ENCODE measurements at places on chromosomes 6 and 20.

- no peak for DNase-seq
Observed at GRCh38 chr20:37693242-37693634, 592 bp upstream of the CTNNBL1 start.

DNA sequence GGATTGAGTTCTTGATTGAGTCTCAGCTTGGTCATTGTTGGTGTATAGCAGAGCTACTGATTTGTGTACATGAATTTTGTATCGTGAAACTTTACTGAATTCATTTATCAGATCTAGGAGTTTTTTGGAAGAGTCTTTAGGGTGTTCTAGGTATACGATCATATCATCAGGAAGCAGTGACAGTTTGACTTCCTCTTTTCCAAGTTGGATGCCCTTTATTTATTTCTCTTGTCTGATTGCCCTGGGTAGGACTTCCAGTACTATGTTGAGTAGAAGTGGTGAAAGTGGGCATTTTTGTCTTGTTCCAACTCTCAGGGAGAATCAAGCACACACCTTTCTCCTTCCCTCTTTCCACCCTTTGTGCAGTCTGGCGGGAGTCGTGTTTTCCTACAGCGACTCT, 26.4 kb downstream of the RPP40 start:
- DNase-seq = no peak

DNA sequence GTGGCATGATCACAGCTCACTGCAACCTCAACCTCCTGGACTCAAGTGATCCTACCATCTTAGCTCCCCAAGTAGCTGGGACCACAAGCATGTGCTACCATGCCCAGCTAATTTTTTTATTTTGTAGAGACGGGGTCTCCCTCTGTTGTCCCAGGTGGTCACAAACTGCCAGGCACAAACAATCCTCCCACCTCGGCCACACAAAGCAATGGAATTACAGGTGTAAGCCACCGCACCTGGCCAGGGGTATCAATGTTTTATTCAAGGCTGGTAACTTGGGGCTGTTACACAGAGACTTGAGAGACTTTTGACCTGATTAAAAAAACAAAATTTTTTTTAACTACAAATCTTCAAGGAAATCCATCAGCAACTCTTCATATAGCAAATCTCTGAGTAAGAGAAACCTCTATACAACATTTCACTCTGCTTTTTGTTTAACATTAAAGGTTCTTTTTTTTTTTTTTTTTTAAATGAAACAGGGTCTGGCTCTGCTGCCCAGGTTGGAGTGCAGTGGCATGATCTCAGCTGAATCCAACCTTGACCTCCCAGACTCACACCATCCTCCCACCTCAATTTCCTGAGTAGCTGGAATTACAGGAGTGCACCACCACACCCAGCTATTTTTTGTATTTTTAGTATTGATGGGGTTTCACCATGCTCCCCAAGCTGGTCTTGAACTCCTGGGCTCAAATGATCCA, 5.9 kb downstream of the EIF2S2 start:
- DNase-seq = no peak

DNA sequence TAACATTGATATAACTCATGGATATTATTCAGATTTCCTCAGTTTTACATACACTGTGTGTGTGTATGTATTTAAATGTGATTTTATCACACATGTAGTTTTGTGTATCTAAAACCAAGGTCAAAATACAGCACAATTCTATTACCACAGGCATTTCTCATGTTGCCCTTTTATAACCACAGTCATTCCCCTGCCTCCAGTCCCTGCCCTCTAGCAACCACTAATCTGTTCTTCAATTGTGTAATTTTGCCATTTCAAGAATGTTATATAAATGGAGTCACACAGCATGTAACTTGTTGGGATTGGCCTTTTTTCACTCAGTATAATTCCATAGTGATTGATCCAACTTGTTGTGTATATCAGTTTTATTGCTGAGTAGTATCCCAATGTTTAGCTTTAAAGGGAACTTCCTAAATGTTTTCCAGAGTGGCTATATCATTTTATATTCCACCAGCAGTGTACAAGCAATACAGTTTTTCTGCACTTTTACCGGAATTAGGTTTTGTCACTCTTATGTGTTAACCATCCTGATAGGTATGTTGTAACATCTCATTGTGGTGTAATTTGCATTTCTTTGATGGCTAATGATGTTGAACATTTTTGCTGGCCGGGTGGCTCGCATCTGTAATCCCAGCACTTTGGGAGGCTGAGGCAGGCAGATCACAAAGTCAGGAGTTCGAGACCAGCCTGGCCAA, 338.2 kb downstream of the SOX4 start:
- no peak for DNase-seq

GRCh38 chr20:9889270-9889981, 50.5 kb upstream of the PAK5 start:
- DNase-seq = no peak

DNA sequence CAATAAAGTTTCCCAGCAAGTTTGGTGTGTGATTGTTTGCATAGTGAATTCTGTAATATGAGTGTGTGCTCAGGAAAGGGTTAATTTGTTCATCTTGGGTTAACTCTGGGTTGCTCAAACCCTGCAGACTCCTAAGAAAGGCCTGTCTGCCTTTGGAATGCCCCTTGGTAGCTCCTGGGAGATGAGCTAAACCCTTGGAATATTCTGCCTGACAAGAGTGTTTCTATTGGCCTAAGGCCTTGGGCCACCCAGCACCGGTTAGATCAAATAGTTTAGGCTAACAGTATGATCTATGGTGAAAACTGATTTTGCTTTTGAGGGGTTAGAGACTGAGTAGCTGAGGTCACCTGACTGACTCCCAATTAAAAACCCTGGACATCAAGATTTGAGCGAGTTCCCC, 248.3 kb downstream of the GRM1 start:
- no peak for DNase-seq

GRCh38 chr6:91132461-91132860, 545.6 kb upstream of the MAP3K7 start:
- no peak for DNase-seq

DNA sequence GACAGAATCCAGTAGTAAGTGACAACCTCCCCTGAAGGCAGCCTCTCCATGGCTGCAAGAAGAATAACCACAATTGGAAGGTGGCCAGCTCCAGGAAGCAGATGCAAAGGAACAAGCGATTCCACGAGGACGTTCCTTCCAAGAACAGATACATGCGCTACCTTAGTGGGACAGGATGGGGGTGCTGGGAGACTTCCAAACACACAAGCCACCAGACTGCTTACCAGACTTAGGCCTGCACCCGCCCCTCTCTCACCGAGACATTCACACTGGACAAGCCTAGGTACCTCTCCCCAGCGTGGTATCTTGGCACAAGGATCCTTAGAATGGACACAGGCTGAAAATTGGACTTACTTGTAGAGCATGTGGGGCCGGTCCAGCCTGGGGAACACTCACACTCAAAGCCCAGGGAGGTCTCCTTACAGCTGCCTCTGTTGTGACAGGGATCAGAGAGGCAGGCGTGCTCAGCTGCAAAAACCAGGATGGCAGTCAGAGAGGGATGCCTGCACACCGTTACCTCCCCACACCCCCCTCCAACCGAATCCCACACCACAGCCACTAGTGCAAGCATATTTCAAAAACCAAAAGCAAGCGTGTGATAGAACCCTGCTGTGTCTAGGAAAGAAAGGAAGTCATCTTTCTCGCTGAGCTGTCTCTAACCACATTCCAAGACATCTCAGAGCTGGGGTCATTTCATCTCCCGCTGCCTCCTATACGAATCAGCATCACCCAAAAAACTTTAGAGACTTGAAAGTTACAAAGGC, 22.4 kb downstream of the JAG1 start:
- DNase-seq = no peak
